NCI-H2081 (cell line): ENCODE measurements at places on chromosomes 4 and X.
A peak's percentile ranks its signal among the peaks of the same experiment; 100 is the strongest.

GRCh38 chr4:149884046-149884445 is 68.4 kb upstream of the IQCM start:
- no peak for DNase-seq

DNA sequence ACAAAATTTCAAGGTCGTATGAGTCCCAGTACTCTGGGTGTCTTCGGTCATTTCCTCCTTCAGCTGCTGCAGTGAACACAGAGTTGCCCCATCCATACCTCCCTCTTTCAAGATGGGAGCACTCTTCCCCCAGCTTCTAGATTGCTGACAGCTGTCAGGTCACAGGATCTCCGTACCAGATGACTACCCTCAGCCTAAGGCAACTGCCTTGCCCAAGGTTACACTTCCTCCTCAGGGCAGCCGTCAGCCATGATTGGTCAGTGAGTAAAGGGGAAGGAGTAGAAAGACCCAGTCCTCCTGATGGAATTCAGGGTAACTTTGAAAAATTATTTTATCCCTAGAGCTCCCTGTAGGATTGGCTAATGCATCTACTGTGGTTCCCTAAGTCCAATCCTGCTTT is 81.6 kb downstream of the NAF1 start:
- no peak for DNase-seq

GRCh38 chr4:61397174-61397573 is 197.0 kb downstream of the ADGRL3 start:
- no peak for DNase-seq

DNA sequence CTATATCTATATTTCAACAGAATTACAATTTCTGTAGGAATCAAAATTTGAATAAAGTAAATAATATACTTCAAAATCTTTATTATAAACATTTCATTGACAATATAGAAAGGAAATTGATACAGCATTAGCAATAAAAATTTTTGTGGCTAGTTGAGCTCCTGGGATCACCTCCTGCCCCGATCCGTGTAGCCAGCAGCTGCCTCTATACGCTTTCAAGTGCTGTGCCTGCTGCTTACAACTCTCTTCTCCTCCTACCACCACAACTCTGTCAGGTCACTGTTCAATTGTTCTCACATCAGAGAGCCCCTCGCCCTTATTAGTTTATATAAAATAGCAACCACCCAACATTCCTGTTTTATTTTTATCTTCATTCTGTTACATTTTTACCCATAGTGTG is 27.6 kb downstream of the INPP4B start:
- DNase-seq: no peak

GRCh38 chr4:8459867-8460445 is 19.4 kb downstream of the TRMT44 start:
- DNase-seq: no peak

DNA sequence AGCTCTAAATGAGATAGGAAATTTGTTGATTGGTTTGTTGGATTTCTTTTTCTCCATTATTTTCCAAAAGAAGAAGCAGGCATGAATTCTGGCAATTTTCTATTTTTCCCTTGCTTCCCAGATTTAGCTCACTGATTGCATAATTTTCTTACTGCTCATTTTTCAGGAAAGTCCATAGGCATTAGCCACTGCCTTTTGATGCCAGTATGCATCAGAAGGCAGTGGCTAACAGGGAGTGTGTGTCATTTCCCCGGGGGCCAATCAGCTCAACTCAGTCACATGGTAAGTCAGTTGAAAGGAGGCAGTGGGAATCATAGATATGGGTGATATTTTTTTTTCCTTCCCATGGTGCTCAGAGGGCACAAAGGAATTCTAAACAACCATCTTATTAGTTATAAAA is 156.7 kb downstream of the TRIML1 start:
- DNase-seq: no peak

DNA sequence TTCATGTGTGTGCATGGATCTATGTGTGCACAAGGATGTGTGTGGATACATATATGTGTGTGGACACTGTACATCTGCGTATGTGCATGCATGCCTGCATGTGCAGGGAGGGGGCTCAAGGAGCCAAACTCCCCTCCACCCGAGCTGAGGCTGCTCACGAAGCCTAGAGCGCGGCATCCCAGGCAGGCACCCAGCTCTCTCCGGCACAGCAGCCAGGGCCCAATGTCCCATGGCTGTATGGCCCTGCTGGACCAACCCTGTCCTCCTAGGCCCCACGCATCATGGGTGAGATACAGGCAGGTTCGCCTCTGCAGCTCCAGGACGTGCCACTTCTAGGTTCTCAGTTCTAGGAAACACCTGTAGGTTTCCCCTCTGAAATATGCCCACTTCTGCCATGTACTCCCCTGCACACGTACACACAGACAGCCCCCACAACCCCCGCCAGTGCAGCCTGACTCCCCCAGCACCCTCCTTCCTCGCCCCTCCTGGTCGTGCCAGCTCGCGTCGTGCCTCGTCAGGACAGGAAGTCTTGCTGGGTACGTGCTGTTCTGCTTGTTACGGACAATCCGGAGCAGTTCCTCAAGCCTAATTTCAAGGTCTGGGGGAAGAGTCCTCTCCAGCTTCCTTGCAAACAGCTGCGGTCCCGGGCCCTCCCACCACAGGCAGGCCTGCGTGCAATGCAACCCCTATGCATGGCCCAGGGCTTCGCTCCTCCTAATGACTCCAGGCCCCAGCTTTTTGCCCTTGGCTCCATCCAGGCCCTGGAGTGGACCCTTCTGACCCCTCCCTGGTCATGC is 3.2 kb upstream of the ADRA2C start:
- no peak for DNase-seq

DNA sequence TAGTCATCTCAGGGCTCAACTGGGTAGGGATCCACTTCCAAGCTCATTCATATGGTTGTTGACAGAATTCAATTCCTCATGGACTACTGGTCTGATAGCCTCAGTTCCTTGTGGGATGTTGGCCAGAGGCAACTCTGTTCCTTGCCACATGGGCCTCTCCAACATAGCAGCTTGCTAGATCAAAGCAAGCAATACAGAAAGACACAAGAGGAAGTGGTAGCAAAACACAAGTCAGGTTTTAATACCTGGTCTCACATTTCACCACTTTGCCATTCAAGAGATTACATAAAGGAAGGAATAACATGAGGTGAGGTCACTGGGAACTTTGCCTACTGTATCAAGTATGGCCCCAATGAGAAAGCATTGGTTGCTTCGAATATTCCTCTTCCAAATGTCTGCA is 79.2 kb downstream of the PRSS12 start:
- DNase-seq: no peak

DNA sequence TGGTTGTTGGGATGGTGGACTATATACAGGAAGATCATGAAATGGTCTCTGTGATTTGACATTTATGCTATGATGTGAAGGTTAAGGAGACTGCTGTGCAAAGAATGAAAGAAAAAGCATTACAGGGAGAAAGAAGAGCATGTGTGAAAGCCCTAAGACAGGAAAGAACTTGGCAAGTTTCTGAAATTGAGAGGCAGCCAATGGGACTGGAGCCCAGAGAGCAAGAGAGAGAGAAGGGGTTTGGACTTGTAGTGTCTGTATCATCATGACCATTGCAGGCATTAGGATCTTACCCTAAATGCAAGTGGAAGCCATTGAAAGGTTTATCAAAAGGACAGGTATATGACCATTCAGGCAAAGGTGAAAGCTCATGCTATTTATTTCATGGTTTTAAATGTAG is 147.1 kb downstream of the NAA11 start:
- DNase-seq: no peak

DNA sequence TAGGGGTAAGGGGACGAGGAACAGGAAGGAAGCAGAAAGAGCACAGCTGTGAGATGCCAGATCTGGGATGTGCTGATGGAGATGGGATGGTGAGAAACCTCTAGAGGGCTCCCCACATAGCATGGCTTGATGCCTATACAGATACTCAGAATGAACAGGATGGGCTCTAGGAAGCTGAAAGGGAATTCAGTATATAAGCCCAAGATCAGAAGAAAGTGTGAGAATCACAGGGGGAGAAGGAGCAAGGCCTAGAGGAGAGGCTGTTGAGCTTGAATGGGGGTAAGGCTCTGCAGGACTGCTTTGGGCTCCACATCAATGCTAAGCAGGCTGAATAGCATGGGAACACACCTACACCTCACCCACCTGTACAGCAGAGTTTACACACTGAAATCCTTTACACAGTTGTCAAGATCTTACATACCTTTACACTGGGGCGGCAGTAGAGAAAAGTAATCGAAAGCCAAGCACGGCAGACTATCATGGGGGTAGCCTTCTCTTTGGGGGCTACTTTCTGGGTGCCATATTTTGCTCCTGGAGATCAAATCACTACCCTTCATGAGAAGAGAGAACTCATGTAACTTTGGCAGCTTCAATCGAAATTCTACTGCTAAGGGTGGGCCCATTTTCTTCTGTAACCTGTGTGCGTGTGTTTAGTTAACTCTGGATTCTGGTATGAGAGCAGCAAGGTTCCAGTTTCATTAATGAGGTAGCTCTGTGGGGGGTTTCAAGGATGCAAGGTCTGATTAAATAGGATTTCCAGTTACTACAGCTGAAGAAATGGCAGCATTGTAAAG is 30.6 kb downstream of the HOPX start:
- DNase-seq: no peak

DNA sequence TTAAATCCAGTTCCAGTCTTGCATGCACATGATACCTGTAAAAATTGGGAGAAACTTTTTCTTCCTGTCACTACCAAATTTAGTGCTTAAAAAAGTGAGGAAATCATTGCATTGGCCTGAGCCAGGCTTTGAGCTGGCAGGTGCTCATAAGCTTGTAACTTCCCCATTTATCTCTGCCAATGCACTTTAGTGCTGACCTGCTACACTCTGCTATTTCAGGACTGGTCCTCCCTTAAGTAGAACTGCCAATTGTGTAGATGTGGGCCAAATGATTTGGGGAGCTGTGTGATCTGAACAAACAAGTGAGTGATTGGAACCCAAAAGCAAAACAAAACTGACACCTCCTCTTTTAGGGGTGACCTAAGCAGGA is 51.8 kb downstream of the ZNF827 start:
- DNase-seq: no peak

- no peak for DNase-seq
Observed at GRCh38 chr4:119725011-119725410, 96.4 kb upstream of the PDE5A start.

- DNase-seq: no peak
Observed at GRCh38 chrX:40470830-40471429, 109.8 kb upstream of the ATP6AP2 start.

- peak; percentile 36 for DNase-seq
Observed at GRCh38 chrX:110146521-110146920, 143.6 kb downstream of the TMEM164 start.

DNA sequence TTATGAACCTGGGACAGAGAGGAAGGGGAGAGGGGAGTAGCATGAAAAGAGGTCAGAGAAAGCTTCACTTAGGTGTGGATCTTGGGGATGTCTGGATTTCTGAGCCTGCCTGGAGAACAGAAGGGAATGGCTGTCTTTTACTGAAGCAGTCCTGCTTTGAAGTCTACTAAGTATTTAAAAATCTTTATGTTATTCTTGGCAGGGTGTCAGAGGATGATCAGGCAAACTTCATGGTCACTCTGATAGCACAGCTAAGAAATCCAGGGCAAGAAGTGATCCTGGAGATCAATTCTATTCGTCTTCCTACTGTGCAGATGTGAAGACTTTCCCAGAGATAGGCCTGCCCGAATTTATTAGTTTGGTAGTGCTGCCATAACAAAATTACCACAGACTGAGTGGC is 464.4 kb upstream of the BOD1L1 start:
- no peak for DNase-seq

DNA sequence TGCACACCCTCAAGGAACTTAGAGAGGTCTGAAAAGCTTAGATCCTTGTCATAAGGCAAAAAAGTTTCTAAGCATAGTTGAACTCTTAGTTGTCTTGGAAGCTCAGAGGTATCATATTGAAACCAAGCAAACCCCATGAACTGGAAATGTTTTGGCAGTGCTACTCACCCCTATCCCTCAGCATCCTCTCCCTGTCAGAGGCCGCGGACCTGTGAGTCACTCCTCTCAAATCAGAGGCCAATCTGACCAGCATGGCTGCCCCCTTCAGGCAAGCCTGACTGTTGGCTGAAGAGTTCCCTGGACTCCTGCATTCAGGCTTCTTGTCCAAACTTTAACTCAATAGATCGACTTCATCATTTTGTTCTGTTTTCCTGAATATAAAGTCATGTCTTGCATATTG is 69.4 kb downstream of the KCNIP4 start:
- no peak for DNase-seq

GRCh38 chrX:3094261-3094660 is 53.0 kb downstream of the ARSF start:
- no peak for DNase-seq

DNA sequence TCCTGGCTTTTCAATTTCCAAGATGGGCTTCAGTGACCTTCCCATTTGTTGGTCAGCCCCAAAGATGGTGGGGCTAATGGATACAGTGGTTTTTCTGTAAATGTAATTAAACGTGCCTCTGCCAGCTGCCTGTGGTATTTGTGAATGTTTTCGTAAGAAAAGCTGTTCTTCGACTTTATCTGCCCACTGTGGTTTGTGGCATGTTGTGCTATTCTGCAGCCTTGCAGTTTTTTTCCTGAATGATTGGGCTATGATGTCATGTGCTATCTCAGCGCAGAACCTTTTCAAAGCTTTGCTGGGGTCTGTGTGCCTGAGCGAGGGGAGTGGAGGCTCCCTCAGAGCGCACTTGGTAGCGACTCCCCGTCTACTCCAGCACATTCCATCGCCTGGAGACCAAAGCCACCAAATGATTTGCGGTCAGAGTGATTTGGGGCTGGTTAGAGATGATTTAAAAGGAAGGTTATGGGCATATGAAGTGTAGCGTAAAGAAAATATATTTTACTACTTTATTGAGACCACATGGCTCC is 137.5 kb downstream of the PALLD start:
- DNase-seq: no peak

- no peak for DNase-seq
Observed at GRCh38 chr4:23476515-23477090, 413.2 kb downstream of the PPARGC1A start.

- DNase-seq: no peak
Observed at GRCh38 chrX:53704294-53704693, 17.8 kb upstream of the HUWE1 start.

GRCh38 chrX:3384327-3384726 is 37.9 kb upstream of the MXRA5 start:
- no peak for DNase-seq

- DNase-seq: no peak
Observed at GRCh38 chr4:26842911-26843310, 17.7 kb upstream of the STIM2 start.

DNA sequence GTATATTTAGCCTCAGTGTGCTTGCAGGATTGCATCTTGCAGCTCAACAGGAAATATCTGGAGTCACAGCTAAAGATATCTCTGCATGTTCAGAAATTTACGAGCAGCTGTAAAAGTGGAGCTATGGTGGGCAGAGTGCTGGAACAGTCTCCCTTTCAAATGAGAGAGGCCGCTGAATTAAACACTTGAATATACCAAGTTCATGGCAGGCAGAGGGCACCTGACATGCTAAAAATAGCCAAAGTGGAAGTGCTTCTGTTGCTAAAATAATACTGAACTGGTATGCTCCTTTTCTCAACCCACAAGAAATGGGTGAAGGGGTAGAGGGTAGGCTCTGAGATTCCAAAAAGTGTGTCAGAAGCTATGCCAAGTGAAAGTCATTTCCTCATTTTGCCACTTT is 98.1 kb downstream of the MGST2 start:
- no peak for DNase-seq
